H4 (cell line): ENCODE measurements at places on chromosomes 11 and 22. TPM values are rescaled to one million over a fixed set of nuclear protein-coding genes. Genes with fewer than 3 reads are reported as not detected.

- DNase-seq = no peak
Measured at GRCh38 chr11:60859616-60860250, 4.0 kb upstream of the PTGDR2 start.

GRCh38 chr22:24146791-24147353, 34.4 kb upstream of the SUSD2 start:
- peak; percentile 90 for DNase-seq

- DNase-seq = no peak
Measured at GRCh38 chr11:106305458-106305857, 228.0 kb downstream of the AASDHPPT start.

Gene CCDC89
- not detected in 2 replicates for total RNA-seq

DNA sequence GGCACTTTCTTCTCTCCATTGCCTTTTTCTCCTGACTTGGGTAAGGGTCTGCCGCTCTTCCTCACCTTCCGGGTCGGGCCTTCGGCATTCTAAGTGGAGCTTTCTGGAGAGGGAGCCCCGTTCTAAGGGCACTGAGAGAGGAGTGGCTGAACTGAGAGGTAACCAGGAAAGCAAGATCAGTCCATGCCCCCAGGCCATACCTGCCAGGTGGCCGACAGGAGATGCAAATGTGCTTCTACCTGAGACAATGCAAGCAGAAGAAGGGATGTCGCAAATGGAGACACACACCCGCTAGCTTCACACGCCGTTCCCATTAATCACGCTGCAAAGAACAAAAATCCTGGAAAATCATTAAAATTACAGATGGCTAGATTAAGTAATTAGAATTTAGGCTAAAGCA, 156.4 kb upstream of the TBCEL start:
- DNase-seq = no peak

Gene NUP98
- total RNA-seq = 93.9 and 101 TPM in 2 replicates

DNA sequence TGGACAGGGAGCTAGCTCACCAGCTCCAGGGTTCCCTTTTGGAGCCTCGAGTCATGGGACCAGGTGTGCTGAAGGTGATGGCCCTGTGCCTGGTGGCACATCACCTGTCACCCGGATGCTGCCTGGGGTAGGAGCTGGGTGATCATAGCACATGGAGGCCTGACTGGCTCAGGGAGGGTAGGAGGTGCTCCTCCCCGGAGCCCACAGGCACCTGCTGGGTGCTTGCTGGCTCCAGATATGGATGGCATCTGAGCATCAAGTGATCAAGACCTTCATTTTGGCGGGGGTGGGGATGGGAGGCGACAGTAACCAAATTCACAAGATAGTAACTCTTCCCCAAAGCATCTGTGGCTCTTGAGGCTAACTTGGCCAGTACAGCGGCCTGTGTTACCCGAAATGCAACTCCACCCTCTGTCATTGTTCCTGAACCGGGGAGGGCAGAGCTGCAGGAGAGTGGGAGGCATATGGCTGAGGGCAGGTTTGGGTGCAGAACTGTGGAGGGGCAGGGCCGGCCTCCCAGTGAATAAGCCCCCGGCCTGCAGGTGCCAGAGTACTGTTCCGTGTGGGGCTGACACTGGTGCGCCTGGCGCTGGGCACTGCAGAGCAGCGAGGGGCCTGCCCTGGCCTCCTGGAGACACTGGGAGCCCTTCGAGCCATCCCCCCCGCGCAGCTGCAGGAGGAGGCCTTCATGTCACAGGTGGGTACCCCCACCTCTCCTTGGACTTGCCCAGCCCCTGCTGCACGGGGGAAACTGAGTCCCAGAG, 4.7 kb downstream of the TBC1D10C start:
- DNase-seq = no peak

GRCh38 chr22:21984793-21985192, 2.2 kb upstream of the TOP3B start:
- DNase-seq = peak; percentile 31

DNA sequence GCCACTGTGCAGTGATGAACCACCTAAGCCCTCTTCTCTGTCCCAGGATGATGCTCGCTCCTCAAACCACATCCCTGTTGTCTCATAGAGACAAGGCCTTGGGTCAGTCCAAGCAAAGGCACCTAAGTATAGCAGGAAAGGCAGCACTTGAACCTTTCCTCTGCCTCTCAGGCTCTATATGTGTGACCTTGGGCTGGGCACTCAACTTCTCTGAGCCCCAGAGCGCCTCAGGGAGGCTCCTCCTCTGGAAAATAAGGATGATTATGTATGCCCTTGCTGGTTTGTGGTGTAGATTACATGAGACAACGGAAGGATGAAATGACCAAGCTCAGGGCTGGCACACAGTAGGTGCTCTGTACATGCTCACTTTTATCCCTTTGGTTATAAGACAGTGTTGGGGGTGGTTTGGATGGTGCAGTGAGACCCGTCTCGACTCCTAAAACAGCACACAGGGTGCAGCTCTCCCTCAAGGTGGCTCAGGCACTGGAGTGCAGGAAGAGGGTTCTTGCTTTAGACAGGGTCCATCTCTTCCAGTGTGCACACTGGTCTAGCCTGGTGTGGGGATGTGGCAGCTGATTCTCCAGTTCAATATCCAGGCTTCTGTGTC, 40.2 kb upstream of the ACCSL start:
- DNase-seq = no peak

- DNase-seq = no peak
Measured at GRCh38 chr22:22935546-22936157, 48.0 kb downstream of the IGLL5 start.

DNA sequence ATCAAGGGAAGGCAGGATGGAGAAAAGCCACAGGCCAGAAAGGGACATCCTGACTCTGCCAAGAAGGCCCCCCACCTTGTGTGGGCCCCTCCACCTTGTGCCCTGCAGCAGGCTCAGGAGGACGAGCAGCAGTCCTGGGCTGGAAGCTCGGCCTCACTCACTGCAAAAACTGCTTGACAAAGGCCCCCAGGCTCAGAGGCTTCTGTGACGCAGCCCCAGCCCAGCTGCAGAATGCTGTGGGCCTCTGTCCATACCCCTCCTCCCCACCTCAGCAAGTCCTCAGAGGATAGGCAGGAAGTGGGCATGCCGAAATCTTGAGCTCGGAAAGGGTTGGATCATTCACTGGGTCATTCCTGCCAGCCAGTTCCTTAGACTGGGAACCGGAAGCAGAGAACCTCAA, 61.9 kb downstream of the NRXN2 start:
- DNase-seq = peak; percentile 71

Gene GAB4
- not detected in 2 replicates for total RNA-seq

Gene KRTAP5-9
- total RNA-seq = not detected in 2 replicates

- no peak for DNase-seq
Measured at GRCh38 chr11:88447281-88447680, 109.7 kb upstream of the CTSC start.

Gene NADSYN1
- 19.3 and 35.4 TPM in 2 replicates for total RNA-seq

Gene CASTOR1
- total RNA-seq = 2.9 and 6.6 TPM in 2 replicates

Gene CNGA4
- not detected in 2 replicates for total RNA-seq

Gene LRRC75B
- total RNA-seq = 0.66 and 2.1 TPM in 2 replicates

DNA sequence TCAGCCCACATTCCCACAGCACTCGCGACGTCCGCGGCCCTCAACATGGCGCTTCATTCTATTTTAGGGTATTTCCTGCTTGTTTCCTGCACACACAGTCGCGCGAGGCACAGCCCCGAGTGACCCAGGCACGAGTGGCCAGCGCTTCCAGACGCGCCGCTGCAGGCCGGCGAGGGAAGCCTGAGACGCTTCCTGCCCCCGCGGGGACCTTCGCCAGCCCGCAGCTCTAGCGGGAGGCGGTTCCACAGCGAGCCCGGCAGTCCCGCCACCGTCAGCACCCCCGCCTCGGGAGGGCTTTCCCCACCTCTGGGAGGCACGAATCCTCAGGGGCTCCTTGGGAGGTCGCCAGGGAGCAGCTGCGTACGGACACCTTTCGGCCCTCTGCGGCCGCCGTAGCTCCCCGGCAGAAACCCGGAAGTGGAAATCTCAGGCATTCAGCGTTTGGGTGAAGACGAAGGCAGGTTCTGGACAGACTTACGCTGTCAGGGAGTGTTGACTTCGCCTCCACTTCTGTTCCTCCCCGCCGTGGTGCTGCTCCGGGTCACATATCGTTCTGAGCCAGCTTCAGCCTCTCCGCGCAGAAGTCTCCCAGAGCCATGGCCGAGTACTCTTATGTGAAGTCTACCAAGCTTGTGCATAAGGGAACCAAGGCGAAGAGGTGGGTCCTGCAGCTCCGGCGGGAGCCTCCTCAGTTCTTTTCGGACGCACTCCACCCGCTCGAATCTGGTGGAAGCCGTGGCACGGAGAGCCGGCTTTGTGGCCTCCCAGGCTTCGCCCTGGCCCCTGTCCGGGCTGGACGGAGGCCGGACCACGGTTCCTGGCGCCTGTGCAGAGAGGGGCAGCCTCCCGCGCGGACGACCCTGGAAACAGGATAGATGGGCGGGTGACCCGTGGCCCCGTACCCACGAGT, 2925.9 kb upstream of the OR11H1 start:
- peak; percentile 83 for DNase-seq

GRCh38 chr11:12669930-12670329, 4.3 kb upstream of the TEAD1 start:
- no peak for DNase-seq

- no peak for DNase-seq
Measured at GRCh38 chr11:45687836-45688235, 22.4 kb upstream of the CHST1 start.

- DNase-seq = no peak
Measured at GRCh38 chr22:21761994-21762680, 26.5 kb upstream of the YPEL1 start.

DNA sequence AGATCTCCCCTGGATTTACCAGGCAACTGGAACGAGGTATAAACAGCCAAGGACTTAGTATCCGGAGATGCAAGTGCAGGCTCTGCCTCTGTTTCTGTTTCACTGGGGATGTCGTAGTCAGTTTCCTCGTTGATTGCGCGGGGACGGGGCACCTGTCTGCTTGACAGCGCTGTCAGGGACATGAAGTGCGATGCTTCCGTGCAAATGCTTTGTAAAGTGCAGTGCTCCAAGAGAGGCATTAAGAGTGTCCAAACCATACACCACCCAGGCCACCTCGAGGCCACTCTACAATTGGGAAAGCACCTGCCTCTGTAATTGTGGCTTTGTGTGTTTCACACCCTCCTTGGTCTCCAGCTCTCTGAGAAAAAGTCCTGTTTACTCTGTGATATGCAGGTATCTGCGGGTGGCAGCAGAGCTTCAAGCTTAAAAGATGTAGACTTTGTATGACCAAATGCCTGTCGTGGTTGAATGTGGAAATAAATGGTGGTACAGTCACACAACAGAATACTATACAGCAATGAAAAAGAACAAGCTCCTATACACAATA, 18.6 kb upstream of the CD5 start:
- DNase-seq = no peak

GRCh38 chr22:20396639-20397038, 2.7 kb downstream of the ZNF74 start:
- no peak for DNase-seq

Gene PTPN5
- not detected in 2 replicates for total RNA-seq

Gene TCN1
- total RNA-seq = not detected in 2 replicates

- DNase-seq = no peak
Measured at GRCh38 chr11:133545199-133545803, 13.0 kb upstream of the OPCML start.

DNA sequence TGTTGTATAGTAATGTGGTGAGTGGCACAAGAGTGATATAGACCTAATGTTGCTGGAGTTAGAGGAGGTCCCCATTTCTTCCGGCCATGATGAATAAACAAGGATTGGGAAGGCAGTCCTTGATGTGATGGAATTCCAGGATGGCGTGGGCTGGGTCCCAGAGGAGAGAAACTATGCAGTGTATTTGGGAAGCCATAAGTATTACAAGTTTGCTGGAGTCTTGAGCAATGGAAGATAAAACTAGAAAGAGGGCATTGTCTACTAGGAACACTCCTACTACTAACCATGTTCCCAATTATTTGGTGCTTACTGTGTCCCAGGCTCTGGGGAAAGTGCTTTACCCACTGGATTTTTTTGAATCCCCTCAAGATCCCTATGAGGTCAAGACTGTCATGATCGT, 20.0 kb downstream of the LDLRAD3 start:
- no peak for DNase-seq

GRCh38 chr22:24434471-24435322, 7.3 kb downstream of the ADORA2A start:
- no peak for DNase-seq

DNA sequence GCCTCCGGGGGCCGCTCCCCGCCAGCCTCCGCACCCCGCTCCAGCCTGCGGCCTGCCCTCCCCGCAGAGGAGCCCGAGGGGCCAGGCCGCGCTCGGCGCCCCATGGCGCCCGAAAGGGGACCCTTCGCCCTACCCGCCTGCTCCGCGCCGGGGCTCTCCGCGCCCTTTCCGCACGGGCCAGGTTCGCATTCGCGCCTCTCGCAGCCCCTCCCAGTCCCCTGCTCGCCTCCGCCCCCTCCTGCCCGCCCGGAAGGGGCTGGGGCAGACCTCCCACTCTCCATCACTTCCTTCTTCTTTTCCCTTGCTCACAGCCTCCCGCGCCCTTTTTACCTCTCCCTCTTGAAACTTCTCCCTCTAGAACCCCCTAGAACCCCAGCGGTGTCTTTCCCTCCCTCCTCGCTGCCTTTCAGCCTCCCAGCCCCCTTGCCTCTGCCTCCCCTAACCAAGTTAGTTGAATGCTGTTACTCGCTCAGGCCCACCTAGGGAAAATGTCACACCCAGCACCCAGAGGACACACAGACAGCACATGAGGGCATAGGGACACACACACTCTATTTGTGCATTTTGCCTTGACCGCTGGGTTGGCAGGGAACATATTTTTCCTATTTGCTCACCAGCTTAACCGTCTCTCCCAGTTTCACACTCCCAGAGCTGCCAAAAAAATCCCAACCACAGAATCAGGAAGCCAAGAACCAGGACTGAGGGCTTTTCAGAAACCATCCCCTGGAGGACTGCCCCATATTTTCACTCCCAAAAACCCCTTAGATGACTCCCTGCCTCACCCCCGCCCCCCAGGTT, at the start of gene SLC43A3:
SLC43A3 (minus strand) TSS at position 193 of the 798 bp plus-strand sequence. CDS start 949 bp downstream, outside the sequence.
- peak; percentile 72 for DNase-seq

GRCh38 chr22:30774566-30774965, 79.9 kb downstream of the OSBP2 start:
- DNase-seq = no peak

DNA sequence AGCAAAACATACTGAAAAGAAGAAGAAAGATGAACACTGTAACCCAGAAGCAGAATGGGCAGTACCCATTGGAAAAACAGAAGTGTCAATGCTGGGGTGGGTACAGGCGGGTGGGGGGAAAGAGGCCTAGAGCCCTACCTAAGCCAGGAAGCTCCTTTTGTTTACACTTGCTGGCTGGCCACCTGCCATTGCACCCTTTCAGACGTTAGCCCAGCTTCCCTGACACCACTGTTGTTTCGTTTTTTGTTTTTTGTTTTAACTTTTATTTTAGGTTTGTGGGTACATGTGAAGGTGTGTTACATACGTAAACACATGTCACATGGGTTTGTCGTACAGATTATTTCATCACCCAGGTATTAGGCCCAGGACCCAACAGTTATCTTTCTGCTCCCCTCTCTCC, 55.4 kb downstream of the PLEKHA7 start:
- DNase-seq = no peak

DNA sequence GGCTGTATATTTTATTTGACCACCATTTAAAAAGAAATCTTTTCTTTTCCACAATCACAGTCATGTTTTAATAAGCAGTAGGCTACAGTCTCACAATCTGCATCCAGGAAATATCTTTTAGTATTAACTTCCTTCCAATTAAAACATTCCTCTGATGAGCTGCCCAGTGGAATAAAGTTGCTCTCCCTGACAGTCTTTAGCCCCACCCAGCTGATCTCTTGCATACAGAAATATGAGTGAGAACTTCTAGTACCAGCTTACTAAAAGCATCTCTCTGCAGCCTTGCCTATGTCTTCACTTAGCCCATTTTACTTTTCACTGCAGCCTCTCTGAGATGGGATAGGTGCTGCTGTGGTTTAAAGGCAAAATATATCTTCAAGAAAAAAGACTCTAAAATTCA, 143.4 kb upstream of the ANO3 start:
- no peak for DNase-seq

Gene EPS8L2
- total RNA-seq = 0.12 TPM in 1 of 2 replicates, not detected in the other

- DNase-seq = no peak
Measured at GRCh38 chr11:75398906-75399305, 412 bp upstream of the RPS3 start.
